ENCODE measurements at places on chromosomes 2 and 18.
A peak's percentile ranks its signal among the peaks of the same experiment; 100 is the strongest.

DNA sequence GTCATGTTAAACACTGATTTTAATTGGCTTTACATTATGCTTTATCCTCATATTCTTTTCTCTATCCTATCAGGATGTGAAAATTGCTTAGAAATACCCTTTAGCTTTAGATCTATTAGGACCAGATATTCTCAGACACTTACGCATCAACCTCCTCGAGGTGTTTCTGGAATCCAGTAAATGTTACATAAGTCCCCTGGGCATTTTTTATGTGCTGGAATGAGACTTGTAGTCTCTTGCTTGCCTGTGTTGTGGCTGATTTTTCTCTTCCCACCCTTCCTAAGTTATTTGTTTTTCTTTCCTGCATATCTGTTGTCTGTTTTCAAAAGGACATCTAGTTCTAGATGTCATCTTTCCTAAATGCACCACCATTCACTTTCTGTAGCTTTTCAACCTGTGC lies 197.1 kb downstream of the CCDC85A start:
- H3K4me3 ChIP-seq = no peak overlapping the region
- no peaks in the 10 kb centered on the region for H3K36me3 ChIP-seq
- no peak for DNase-seq
- no peak overlapping the region for H3K27ac ChIP-seq
- H3K4me1 ChIP-seq = no peaks in the 10 kb centered on the region

GRCh38 chr2:163708265-163708664 lies 27.5 kb downstream of the FIGN start:
- H3K27me3 ChIP-seq = no peaks in the 10 kb centered on the region
- H3K4me3 ChIP-seq = no peak overlapping the region
- no peaks in the 10 kb centered on the region for H3K4me1 ChIP-seq

- H3K27ac ChIP-seq = no peak overlapping the region
- DNase-seq = no peak
- no peak overlapping the region for H3K4me3 ChIP-seq
- H3K4me1 ChIP-seq = no peaks in the 10 kb centered on the region
Measured at GRCh38 chr18:5180254-5180653, 16.8 kb downstream of the AKAIN1 start.

- no peak for DNase-seq
- H3K4me1 ChIP-seq = peaks cover 3% of the 10 kb centered on the region
- H3K36me3 ChIP-seq = no peaks in the 10 kb centered on the region
Measured at GRCh38 chr2:48197618-48198017, 291.3 kb upstream of the FBXO11 start.

DNA sequence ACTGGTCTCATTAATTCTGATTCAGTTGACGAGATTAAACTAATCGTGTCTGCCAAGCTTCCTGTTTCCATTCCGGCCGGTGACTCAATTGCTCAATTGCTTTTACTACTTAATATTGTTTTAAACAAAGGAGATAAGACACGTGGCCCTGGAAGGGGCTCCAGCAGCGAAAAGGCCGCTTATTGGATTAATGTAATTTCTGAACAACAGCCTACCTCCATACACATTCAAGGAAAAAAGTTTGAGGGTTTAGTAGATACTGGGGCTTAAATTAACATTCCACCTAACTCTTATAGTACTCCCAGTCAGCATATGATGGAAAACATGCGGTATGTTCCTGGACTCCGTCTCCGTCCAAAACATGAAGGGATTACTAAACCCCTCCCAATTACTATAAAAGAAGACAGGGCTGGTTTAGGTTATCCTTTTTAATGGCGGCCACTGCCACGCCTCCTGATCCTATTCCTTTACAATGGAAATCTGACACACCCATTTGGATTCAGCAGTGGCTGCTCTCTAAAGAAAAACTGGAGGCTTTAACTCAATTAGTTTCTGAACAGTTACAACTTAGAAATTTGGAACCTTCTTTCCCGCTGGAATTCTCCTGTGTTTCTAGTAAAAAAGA lies 27.1 kb downstream of the VPS54 start:
- H3K27me3 ChIP-seq = no peaks in the 10 kb centered on the region
- H3K36me3 ChIP-seq = no peaks in the 10 kb centered on the region
- no peak overlapping the region for H3K27ac ChIP-seq
- peaks cover 3% of the 10 kb centered on the region for H3K4me1 ChIP-seq

GRCh38 chr2:233217892-233218377 lies 33.5 kb upstream of the ATG16L1 start:
- peaks cover 3% of the 10 kb centered on the region for H3K27me3 ChIP-seq
- H3K4me1 ChIP-seq = no peaks in the 10 kb centered on the region
- no peak for DNase-seq
- H3K4me3 ChIP-seq = no peak overlapping the region
- no peaks in the 10 kb centered on the region for H3K36me3 ChIP-seq

- H3K27me3 ChIP-seq = no peaks in the 10 kb centered on the region
- peak; percentile 18 for DNase-seq
- H3K4me3 ChIP-seq = no peak overlapping the region
- peaks cover 72% of the 10 kb centered on the region for H3K4me1 ChIP-seq
Measured at GRCh38 chr2:227374158-227374557, 4.9 kb downstream of the TM4SF20 start.

- no peaks in the 10 kb centered on the region for H3K27me3 ChIP-seq
- no peak overlapping the region for H3K4me3 ChIP-seq
- H3K27ac ChIP-seq = no peak overlapping the region
- H3K36me3 ChIP-seq = no peaks in the 10 kb centered on the region
- no peak for DNase-seq
Measured at GRCh38 chr2:4992226-4992625, 700.0 kb upstream of the SOX11 start.

DNA sequence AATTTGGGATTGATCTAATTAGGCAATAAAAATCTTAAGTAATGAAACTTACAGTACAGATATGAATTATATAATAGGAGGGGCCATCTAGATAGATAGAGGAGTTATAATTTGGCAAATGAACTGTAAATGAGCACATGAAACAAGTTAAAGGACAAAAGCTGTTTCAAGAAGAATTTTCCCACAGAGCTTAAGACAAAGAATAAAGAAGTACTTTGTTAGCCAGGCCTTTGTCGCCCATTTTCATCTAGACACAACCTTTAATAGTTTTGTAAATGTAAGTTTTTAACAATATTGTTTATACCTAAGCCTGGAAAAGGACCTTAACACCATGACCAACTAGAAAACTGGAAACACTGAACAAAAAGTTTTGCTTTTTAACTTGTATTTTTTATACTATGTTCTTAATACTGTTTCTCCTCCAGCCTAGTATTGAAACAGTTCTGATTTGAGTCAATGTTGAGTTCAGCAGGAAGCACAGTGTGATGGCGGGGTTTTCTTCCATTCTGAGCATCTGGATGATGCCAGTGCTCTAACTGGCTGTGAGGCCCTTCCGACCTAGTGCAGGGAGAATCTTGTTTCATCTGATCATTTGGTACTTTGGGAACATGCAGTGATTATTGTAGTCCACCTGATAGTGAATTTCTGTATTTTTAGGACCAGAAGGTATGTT lies 37.6 kb downstream of the FARP2 start:
- no peak overlapping the region for H3K27ac ChIP-seq
- no peaks in the 10 kb centered on the region for H3K4me1 ChIP-seq
- peaks cover 6% of the 10 kb centered on the region for H3K36me3 ChIP-seq
- H3K4me3 ChIP-seq = no peak overlapping the region
- no peaks in the 10 kb centered on the region for H3K27me3 ChIP-seq
- DNase-seq = no peak

GRCh38 chr2:200351815-200352214 lies 45.3 kb downstream of the SPATS2L start:
- no peak overlapping the region for H3K4me3 ChIP-seq
- H3K27me3 ChIP-seq = no peaks in the 10 kb centered on the region
- peaks cover 33% of the 10 kb centered on the region for H3K4me1 ChIP-seq
- peak overlapping the region; percentile 15 for H3K27ac ChIP-seq

GRCh38 chr2:16368328-16368727 lies 297.3 kb downstream of the CYRIA start:
- no peaks in the 10 kb centered on the region for H3K27me3 ChIP-seq
- DNase-seq = no peak
- H3K4me1 ChIP-seq = no peaks in the 10 kb centered on the region
- H3K36me3 ChIP-seq = no peaks in the 10 kb centered on the region

DNA sequence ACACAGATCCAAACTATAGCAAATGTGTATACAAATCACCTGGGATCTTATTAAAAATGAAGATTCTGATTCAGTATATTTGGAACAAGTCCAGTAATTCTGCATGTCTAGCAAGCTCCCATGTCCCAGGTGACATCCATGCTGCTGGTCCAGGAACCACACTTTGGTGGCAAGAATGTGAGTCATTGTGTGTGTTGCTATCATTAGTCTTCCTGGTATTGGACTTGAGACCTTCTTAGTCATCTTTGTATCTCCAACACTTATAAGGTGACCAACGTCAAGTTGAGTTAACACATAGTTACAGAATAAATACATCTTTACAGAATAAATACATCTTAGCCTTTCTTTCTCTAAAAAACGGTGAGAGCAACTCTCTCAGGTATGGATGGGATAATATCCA lies 107.9 kb upstream of the NDUFV2 start:
- no peaks in the 10 kb centered on the region for H3K27me3 ChIP-seq
- DNase-seq = no peak
- peaks cover 13% of the 10 kb centered on the region for H3K4me1 ChIP-seq

DNA sequence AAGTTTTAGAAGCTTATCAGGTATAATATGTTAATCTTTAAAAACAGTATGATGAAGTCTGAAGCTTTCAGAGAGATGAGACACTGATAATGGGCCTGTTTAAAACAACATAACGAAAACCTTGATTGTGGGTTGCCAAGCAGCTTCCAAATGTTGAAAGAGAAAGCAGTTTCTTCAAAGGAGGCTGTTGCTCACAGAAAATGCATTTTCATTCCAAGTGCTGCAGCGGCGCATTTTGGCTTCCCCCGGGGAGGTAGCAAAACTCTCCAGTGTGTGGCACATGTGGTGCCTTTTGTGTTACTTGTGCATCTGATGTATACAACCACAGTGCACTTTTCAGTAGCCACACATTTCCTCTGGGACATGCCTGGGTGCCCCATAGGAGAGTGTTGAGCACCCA lies 66.1 kb downstream of the TMEFF2 start:
- H3K36me3 ChIP-seq = no peaks in the 10 kb centered on the region
- H3K27me3 ChIP-seq = no peaks in the 10 kb centered on the region
- peaks cover 8% of the 10 kb centered on the region for H3K4me1 ChIP-seq
- H3K27ac ChIP-seq = no peak overlapping the region
- no peak overlapping the region for H3K4me3 ChIP-seq

DNA sequence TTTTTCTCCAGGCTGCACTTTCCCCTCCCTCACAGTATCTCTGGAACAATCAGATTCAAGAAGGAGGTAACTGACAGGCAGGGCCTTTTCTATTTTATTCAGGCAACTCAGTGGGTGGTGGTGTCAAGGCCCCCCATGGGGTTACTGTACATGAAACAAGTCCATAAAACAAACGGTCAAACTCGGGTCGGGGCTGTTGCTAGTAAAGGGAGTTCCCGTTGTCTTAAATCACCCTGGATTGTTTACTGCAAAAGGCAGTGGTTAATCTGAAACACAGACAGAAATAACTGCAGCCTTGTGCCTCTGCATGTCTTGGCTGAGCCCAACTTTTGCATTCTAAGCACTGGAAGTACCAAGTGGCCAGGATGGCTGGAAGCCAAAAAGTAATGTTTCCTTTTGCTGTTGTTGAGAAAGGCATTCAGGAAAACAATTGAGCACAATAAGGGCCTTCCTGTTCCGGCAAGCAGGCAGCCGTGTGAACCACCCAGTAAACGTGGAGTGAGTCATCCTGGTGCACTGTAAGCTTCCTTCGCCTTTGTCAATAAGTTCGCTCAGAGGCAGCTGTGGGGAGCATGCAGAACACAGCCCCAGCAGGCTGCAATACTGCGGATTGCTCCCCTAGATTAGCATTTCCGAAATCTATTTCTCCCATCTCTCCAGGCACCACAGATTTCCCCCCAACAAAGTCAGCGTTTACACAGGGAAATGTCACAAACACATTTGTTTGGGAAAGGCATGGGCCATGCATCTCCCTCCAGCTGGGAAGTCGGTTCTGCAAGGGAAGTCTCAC lies 149.6 kb downstream of the IRS1 start:
- no peaks in the 10 kb centered on the region for H3K27me3 ChIP-seq
- H3K36me3 ChIP-seq = no peaks in the 10 kb centered on the region
- DNase-seq = peak; percentile 94
- H3K4me3 ChIP-seq = no peak overlapping the region
- H3K27ac ChIP-seq = peak overlapping the region; percentile 97

- no peaks in the 10 kb centered on the region for H3K36me3 ChIP-seq
- no peaks in the 10 kb centered on the region for H3K27me3 ChIP-seq
Measured at GRCh38 chr2:16189836-16190160, 249.4 kb downstream of the MYCN start.

GRCh38 chr2:29469516-29469915 lies 354.3 kb downstream of the CLIP4 start:
- no peaks in the 10 kb centered on the region for H3K27me3 ChIP-seq
- no peaks in the 10 kb centered on the region for H3K36me3 ChIP-seq
- DNase-seq = no peak
- H3K4me1 ChIP-seq = peaks cover under 1% of the 10 kb centered on the region
- H3K27ac ChIP-seq = no peak overlapping the region

DNA sequence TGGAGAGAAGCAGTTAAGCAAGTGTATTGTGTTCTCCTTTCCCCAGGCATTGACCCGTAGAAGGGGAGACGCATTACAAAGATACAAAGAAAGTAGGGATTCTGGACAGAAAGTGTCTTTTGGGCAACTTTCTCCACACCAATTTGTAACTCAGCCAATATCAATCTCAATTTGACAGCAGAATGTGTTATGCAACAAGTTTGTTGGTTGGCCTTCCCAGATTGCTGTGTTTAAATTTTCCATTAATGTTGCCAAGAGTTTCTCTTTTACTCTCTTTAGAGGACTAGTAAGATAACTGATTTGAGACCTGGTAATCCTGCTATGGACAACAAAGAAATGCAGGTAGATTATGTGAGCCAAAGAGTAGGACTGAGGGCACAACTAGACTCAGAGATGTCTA lies 279.6 kb downstream of the ZNF804A start:
- H3K4me1 ChIP-seq = no peaks in the 10 kb centered on the region
- H3K4me3 ChIP-seq = no peak overlapping the region
- no peaks in the 10 kb centered on the region for H3K27me3 ChIP-seq

GRCh38 chr18:76621226-76621625 lies 126.2 kb upstream of the ZNF516 start:
- no peaks in the 10 kb centered on the region for H3K36me3 ChIP-seq
- peak overlapping the region; percentile 76 for H3K4me3 ChIP-seq
- H3K27ac ChIP-seq = no peak overlapping the region
- DNase-seq = no peak

All from osteoblast (primary cell).